Left renal pelvis (tissue), 4 donors: ENCODE measurements at places on chromosomes 2 and 18. TPM values are rescaled to one million over a fixed set of nuclear protein-coding genes. Genes with fewer than 3 reads are reported as not detected.
A peak's percentile ranks its signal among the peaks of the same experiment; 100 is the strongest.

GRCh38 chr2:226643030-226643945 is 156.3 kb downstream of the IRS1 start:
- no peak for DNase-seq

DNA sequence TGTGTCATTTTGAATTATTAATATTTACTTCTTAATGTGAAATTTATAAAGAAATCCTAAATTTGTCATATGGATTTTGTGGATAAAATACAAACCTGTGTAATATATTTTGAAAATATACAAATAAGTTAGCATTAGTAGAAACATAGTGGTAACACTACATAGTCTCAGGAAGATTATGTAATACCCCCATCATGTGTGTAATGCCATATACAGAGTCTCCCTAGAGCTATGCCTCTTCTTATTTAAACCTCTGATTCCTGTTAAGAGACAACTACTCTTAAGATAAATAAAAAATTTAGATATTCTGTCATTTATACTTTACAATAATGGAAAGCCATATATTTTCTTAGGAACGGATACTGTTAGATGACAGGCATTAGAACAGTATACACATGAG is 2012.0 kb upstream of the LRRTM1 start:
- no peak for DNase-seq

GRCh38 chr2:239337877-239338484 is 62.8 kb downstream of the HDAC4 start:
- DNase-seq = no peak

The COBLL1 gene
- 130 TPM for polyA plus RNA-seq

GRCh38 chr2:15040429-15041084 is 408.0 kb downstream of the LRATD1 start:
- no peak for DNase-seq

DNA sequence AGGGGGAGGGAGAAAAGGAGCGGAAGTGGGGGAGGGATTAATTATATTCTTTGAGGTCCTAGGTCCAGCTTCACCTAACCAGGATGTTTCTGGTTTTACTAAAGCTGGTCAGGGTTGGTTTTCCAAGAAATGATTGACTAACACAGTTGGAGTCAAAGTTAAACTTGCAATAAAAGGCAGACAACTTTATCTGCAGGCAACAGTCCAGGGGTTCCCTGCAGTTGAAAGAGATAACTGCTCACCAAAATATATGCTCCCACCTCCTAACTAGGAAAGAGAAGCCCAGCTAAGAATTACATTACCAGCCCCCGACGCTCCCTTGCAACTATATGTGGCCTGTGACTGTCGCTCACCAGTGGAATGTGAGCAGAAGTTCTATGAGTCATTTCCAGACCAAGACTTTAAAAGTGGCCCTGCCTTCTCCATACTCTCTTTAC is 140.0 kb upstream of the PKDCC start:
- DNase-seq = peak; percentile 35

The CGREF1 gene
- polyA plus RNA-seq = 5.1 TPM

- no peak for DNase-seq
Measured at GRCh38 chr18:8707556-8708300, 2.4 kb downstream of the MTCL1 start.

GRCh38 chr2:1742681-1743395 is 1.5 kb downstream of the PXDN start:
- DNase-seq = no peak

The KCNE4 gene
- polyA plus RNA-seq = 14.0 TPM

GRCh38 chr2:41717839-41718238 is 330.0 kb upstream of the PKDCC start:
- DNase-seq = no peak

DNA sequence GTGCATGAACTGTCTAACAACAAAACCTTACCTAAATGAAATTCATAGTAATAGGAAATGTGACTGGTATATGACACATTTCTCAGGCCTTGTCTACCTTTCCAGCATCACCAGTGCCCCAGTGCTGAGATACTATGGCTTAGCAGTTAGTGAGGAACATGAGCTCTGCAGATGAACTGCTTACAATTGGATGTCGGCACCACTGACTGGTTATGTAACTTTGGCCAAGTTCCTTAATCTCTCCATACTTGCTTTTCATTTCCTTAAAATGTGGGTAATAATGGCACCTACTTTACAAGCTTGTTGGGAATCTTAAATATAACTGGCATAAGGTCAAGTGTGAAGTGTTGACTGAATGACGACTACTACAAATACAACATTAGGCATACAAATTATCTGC is 136.3 kb downstream of the OLA1 start:
- no peak for DNase-seq

The ABCB11 gene
- polyA plus RNA-seq = not detected

The CD8A gene
- polyA plus RNA-seq = 0.44 TPM

The TOGARAM2 gene
- 0.82 TPM for polyA plus RNA-seq

- DNase-seq = no peak
Measured at GRCh38 chr2:166411473-166412230, 35.9 kb upstream of the SCN9A start.

The RTP5 gene
- not detected for polyA plus RNA-seq

The KCNIP3 gene
- 10.0 TPM for polyA plus RNA-seq

The STARD6 gene
- 0.18 TPM for polyA plus RNA-seq

DNA sequence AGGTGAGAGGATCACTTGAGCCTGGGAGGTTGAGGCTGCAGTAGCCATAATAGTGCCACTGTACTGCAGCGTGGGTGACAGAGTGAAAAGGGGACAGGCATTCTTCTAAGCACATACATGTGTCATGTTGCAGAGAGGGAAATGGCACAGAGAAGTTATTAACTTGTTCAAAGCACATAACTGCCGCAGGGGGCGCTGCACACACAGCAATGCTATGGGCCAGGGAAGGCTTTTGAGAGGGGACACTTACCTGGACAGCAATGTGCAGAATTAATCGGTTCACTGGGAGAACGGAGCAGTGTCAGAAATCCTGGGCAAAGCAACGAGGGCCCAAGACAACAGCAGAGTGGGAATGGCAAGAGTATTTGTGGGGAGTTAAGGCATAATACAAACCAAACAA is 2.4 kb downstream of the SCYGR8 start:
- no peak for DNase-seq

DNA sequence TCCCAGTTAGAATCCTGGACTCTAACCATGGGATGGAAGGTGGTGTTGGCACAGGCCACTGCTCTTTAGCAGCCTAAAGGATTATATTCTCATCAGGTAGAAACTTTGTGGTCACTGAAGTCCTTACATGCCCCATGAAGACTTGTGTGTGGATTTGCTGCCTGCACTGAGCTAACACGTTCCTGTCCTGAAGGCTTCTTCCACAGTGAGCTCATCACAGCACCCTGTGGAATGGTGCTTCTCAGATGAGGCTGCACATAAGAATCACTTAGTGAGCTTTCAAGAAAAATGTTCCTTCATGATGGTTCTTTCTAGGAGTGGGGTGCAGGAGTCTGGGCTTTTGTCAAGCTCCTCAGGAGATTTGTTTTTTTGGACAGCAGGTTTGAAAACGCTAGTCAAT is 26.8 kb downstream of the STAMBP start:
- no peak for DNase-seq

- DNase-seq = no peak
Measured at GRCh38 chr18:10946058-10946457, 203.3 kb downstream of the PIEZO2 start.

The GPR17 gene
- polyA plus RNA-seq = 2.8 TPM

GRCh38 chr2:39119732-39120520 is 925 bp downstream of the SOS1 start:
- no peak for DNase-seq

The CHPF gene
- 31.0 TPM for polyA plus RNA-seq

- DNase-seq = no peak
Measured at GRCh38 chr18:22171258-22172119, 2.1 kb downstream of the GATA6 start.

DNA sequence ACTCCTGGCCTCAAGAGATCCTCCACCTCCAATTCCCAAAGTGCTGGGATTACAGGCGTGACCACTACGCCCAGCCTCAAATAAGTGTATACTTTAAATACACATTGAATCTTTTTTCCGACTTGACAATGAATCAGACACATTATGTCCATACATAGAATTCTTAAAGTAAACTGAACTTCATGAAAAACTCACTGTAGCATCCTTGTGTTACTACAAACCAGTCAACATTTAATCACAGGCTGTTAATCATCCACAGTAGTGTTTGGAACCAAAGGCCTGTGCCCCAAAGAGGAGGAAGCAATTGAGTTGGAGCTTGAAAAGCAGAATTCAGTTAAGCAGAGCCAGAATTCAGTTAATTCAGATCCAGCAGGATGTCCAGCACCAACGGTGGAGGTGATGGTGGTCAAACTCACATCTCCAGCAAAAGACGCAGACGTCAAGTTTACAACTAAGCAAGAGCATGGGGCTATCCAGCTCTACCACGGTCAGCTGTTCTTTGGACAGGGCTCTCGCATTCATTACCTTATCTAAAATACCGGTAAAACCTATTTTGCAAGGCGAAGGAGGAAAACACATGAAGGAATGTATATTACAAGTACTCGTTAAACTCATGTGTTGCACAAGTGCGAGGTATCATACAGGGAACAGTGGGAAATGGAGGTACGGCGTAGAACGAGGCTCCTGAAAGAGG is 1.2 kb downstream of the SLC39A6 start:
- peak; percentile 18 for DNase-seq

The IMPACT gene
- polyA plus RNA-seq = 56.1 TPM

- DNase-seq = no peak
Measured at GRCh38 chr2:202278036-202278760, 12.6 kb downstream of the NOP58 start.

DNA sequence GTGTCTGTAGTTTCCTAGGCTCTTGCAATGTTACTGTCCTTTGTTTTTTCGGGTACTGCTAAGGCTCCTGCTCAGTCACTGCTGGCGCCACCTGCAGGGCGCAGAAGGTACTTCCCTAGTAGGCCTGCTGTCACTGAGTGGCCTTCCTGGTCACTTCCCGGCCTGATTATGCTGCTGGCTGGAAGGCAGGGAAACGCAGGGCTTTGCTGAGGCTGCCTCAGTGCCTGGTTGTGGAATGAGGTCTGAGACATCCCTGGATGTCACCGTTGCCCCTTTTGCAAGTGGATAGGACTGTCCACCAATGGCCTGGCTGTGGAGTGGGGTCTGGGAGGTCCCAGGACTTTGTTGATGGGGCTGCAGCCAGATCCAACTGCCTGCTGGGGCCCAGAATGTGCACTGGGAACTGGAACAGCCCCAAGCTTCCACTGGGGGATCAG is 13.1 kb downstream of the DAW1 start:
- peak; percentile 26 for DNase-seq

DNA sequence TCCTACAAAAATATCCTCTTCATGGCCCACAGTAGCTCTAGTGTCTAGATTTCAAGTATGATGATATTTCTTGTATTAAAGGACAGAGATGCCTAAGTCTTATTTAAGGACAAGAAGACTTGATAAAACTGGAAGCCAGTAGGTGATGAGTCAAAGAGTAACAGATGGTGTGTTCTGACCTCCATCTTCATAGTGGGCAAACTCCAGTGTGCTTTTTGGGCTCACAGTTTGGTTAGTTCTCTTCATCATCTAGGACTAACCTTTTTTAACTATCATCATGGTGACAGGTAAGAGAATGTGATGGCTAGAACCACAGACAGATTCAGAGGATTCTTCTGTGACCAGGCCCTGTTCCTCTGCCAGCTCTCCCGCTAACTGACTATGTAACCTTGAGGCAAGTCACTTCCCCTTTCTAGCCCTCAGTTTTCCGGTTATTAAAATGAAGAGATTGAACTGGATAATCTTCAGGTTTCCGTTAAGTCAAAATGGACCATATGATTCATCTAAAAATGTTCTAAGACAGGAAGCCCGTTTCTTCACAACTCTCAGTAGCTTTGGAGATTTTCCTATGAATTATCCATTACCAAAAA is 140.3 kb upstream of the RASGRP3 start:
- no peak for DNase-seq

The REG3G gene
- polyA plus RNA-seq = not detected

GRCh38 chr2:10440736-10441135 is 7.4 kb downstream of the ODC1 start:
- no peak for DNase-seq

DNA sequence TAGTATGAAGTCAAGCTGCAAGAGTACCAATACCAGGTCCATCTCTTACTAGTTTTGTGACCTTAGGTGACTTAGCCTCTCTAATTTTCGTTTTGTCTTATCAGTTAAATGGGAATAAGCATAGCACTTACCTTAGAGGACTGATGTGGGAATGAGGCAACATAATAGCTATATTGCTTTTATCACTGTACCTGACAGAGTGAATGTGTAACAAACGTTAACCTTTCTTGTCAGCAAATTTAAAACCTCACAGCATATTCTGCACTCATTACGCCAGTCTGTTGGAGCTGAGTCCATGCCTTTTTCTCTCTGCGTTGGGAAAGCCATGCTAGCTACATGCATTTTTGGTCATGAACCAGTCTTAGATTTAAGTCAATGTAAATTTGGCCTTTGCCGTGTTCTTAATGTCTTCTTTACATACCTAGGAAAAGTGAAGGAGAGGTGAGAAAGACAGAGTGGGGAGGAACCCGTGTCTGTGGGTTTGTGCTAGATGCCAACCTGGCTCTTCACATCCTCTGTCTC is at the start of gene IL36B:
Gene IL36B, minus strand, starts transcription at position 472 of the 522 bp plus-strand sequence.
- DNase-seq = no peak

- no peak for DNase-seq
Measured at GRCh38 chr2:218745559-218746469, 35.2 kb downstream of the TTLL4 start.

GRCh38 chr18:63409301-63409700 is 13.0 kb downstream of the VPS4B start:
- DNase-seq = no peak

The ACYP2 gene
- 26.2 TPM for polyA plus RNA-seq

GRCh38 chr2:136233298-136233697 is 115.3 kb upstream of the CXCR4 start:
- DNase-seq = no peak

The DYNAP gene
- polyA plus RNA-seq = not detected

The IL36A gene
- polyA plus RNA-seq = not detected

DNA sequence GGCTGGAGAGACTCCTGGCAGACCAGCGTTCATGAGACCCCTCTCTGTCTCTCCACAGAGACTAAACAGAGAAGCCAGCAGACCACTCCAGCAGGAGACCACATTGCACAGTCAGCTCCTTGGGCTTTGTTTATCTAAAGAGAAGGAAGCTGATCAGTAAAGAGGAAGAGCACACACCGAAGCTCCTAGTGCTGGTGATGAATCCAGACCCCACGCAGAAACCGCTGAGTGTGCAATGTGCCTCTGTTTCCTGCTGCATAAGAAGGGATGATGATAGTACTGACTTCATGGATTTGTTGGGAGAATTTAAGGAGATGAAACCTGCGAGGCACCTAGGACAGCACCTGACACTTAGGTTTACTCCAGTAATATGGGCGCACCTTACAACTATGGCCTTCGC is 544.1 kb upstream of the ID2 start:
- no peak for DNase-seq
